A549 treated with Hydrocortisone at 1 μM for 4 hours (cell line): ENCODE measurements at places on chromosomes 7 and 10. TPM values are rescaled to one million over a fixed set of nuclear protein-coding genes. Genes with fewer than 3 reads are reported as not detected.

Gene PDK4
- total RNA-seq = 19.8 to 29.9 TPM (median 26.9 TPM) in 5 replicates

Gene CDHR3
- total RNA-seq = 3.6 to 4.9 TPM (median 4.2 TPM) in 5 replicates

Gene BICC1
- total RNA-seq = 14.6 to 25.3 TPM (median 17.1 TPM) in 5 replicates

Gene PRDX3
- 297 to 329 TPM (median 301 TPM) in 5 replicates for total RNA-seq

Gene CHST3
- total RNA-seq = 43.0 to 57.6 TPM (median 51.6 TPM) in 5 replicates

Gene SPDYE9
- total RNA-seq = not detected in 5 replicates

Gene MMP21
- total RNA-seq = 0.05 TPM in 1 of 5 replicates, not detected in the others

Gene NXPH1
- total RNA-seq = not detected in 5 replicates

Gene ACTL6B
- total RNA-seq = not detected in 5 replicates
